ENCODE measurements at places on chromosomes 7 and 10.

DNA sequence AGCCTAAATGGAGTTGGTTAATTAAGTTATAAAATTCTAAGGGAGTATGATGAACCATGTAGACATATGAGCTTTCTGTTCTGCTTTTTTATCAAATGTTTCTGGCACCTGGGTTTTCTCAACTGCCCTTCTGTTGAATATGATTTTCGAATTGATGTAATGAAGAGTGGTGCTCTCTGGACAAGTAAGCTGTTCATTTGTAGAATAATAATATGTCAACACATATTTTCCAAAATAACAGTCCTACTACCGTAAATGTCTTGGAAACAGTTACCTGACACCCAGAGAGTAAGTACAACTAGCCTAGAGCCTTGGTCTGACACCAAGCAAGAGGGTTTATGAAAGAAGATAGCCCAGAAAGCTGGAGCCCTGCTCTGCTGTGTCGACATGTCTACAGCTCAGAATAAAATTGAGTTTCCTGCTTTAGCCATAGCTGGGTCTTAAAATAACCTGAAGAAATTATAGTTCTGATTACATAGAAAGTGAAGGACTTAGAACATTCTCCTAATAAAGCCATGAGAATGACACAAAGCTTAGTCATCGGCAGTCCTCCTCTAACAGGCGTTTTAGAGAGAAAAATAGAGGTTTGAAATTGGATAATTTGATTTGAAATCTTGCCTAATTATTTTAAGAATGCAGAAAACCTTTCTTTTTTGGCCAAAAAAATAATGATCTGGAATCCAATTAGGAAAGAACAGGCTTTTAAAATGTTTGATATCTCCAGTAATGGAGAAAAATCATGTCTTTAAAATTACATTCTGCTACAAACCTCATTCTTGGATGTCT, 25.1 kb downstream of the HDAC9 start:
- DNase-seq: no peak

DNA sequence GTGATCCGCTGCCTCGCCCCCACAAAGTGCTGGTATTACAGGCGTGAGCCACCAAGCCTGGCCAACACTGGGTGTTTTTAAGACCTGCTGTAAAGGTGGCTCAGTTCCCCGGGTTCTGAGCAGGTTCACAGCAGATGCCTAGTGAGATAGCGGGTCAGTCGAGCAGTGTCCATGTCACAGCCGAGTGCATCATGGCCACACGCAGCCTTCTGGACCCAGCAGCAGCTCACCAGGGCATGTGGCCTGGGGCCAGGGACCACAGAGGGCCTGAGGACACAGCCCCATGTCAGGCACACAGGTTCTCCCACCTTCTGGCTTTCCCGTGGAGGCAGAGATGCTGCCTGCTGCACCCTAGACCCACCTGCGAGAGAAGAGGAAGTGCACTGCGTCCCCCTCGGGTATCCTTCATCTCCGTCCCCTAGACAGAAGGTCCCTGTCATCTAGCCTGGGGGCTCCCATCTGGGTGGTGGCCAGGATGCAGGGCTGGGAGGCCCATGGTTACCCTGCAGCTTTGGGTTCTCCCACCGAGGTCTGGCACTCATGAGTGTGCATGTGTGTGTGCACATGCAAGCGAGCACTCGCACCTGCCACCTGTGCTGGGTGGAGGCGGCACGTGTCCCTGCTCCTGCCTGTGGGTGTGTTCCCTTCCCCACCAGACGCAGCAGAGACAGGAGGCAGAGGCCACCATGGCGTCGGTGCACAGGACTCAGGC, 98.6 kb downstream of the NKX6-2 start:
- DNase-seq: no peak

DNA sequence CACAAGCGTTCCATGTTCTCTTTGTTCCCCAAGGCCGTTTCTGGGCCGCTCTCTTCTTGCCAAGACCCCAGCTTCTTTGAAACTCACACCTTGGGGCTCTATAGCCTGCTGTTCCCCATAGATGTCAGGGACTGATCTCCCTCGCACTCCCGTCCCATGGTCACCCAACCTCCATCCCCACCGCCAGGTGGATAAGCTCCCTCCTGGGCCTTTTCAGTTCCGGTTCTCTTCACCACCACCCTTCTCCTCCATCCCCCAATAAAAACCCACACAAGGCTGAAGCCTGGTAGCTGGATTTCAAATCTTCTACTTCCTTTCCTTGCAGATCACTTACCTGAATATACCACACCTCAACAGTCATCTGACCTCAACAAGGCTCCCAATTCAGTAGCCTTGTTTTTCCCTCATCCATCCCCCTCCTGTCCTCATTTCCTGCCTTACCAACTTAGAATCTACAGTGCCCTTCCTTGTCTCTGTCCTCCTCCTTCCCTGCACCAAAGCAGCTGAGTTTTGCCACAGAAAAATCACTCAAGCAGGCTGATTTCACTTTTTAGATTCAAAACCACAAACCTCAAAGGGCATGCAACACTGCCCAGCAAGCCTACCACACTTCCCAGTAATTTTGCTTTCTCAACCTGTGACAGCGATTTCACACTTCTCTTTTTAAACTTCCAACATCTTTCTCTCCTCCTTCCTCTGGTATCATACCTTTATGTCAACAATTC, 7.7 kb downstream of the SLC37A3 start:
- DNase-seq: no peak

DNA sequence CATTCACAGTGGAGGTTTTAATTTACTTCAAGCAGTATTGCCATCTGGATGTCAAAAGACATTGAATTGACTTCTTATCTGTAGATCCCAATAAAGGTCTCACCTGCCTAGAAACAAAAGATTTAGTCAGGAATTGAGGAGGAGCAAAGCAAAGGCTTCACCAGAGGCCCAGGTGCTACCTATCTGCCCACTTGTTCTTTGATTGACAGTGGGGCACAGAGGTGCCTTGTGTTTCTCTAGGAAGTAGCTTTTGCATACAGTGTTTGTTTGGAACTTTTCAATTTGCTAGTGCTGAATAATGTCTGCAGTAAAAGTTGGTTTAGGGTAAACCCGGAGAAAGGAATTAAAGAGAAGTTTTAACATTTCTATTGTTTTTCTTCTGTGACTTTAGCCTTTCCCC, 40.4 kb downstream of the AUTS2 start:
- DNase-seq: no peak
